ENCODE measurements at places on chromosomes 16 and 17. TPM values are rescaled to one million over a fixed set of nuclear protein-coding genes. Genes with fewer than 3 reads are reported as not detected.
A peak's percentile ranks its signal among the peaks of the same experiment; 100 is the strongest.

Gene KRTAP3-1
- not detected for total RNA-seq

Gene RMI2
- total RNA-seq: 26.2 TPM

Gene ITGA2B
- 0.14 TPM for total RNA-seq

Gene HES7
- not detected for total RNA-seq

Gene CYGB
- 49.9 TPM for total RNA-seq

Gene HSD17B2
- total RNA-seq: 0.72 TPM

Gene NPTX1
- total RNA-seq: not detected

Gene SOX8
- total RNA-seq: not detected

Gene C16orf89
- not detected for total RNA-seq

- no peak for DNase-seq
These were observed 125.0 kb upstream of the RPL38 start for GRCh38 chr17:74078363-74078941.

GRCh38 chr17:72077326-72077960 lies 43.4 kb upstream of the SOX9 start:
- no peak for DNase-seq

- DNase-seq: no peak
These were observed 77.3 kb downstream of the RPTOR start for GRCh38 chr17:80621997-80622357.

DNA sequence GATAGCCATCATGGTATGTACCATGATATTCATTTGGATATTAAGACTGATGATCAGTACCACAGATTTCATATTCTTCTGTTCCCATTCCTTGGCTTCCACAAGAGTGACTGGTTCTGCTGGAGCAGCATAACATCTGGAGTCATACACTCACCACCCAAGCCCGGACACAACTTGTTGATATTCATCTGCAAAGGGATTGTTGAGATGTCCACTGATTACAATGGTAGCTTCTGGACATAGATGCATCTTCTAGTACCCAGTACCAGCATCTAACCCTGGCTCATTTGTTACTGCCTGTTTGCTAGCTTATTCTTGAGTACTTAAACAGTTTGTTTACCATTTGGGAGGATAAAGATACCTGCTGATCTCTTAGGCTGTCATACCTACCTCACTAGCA lies 235.7 kb upstream of the AXIN2 start:
- DNase-seq: no peak

DNA sequence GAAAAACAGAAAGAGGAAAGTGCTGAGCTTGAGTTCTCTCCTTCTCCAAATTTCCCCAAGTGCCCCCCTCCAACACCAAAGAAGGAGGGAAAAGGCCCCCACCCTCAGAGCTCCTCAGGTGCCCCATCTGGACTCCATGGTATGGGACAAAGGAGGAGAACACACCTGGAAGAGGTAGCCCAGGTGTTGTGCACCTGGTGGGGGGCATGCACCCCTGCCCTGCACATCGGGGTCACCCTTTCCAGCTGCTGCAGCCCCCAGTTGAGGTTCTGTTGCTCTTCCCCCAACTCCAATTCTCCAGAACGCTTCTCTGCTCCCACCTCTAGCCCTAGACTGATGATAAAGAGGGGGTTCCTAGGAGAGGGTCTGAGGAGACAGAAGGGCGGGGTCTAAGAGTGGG lies 3.0 kb upstream of the COL1A1 start:
- DNase-seq: no peak

DNA sequence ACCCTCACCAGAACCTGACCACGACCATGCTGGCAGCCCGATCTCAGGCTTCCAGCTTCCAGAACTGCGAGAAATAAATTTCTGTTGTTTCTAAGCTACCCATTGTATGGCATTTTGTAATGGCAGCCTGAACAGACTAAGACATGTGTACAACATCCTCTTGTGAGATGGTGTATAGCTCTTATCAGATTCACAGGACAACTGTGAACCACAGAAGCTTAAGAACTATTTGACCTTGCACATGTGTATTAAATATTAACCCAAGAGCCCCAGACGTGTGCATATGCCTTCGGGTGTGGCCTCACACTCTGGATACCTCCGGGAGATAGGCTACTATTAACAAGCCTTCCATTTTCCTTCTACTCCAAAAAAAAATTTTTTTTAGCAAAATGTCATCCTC lies 248.9 kb downstream of the SLC39A11 start:
- no peak for DNase-seq

GRCh38 chr16:66695471-66695934 lies 1.0 kb downstream of the CMTM4 start:
- no peak for DNase-seq

DNA sequence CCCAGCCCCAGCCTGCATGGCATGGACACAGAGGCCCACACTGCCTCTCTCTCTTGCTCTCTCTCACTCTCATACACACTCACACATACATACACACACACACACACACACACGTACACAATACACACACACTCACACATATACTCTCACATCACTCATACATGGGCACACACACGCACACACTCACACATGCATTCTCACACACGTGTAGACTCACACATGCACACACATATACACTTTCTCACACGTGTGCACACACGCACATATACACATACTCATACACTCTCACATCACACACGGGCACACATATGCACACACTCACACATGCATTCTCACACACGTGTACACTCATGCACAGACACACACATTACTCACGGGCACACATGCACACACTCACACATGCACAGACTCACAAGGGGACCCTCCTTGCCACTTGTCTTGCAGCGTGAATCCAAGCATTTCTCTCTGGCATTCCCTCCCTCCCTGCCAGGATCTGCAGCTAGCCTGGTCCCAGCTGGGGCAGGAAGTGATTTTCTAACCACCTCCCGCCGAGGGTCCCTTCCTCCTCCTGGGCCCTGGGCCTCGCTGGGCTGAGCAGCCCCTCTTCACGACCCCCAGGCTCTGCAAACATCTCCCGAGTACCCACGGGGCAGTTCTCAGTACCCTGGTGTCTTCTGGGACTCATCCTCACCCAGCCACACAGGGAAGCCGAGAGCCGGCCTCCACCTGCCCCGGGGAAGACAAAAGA lies 37.5 kb downstream of the IL21R start:
- DNase-seq: no peak

GRCh38 chr17:34370997-34371395 lies 8.0 kb upstream of the CCL1 start:
- no peak for DNase-seq

GRCh38 chr17:60724647-60725046 lies 47.0 kb downstream of the BCAS3 start:
- DNase-seq: no peak

GRCh38 chr16:26078716-26079355 lies 387.1 kb downstream of the HS3ST4 start:
- DNase-seq: no peak

DNA sequence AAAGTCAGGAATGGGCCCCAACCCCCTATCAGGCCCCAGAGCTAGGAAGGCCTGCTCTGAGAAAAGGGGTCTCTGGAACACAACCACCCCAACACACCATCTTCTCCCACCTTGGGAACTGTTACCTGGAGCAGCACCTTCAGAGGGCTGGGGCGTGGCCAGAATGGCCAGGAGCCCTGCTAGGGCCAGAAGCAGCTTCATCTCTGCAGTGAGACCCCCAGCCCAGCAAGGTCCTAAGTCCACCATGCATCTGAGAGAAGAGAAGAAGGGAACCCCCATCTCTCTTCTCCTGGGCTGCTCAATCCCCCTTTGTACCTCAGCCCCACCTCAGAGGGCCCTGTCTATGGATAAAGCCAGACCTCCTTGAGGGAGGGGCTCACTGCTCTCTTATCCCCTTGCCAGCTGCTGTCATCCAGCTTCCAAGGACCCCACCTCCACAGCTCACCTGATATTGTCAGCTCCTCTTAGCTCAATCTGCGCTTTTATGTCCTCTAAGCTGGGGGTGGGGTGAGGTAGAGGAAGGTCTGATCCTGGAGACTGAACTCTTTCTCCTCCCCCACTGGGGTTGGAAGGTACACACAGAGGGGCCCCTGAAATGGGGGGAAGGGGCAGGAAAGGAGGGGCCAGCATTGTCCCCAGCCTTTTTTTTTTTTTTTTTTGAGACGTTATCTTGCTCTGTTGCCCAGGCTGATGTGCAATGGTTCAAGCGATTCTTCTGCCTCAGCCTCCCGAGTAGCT lies at the start of gene MPO:
Gene MPO, minus strand, starts transcription at position 456 of the 738 bp plus-strand sequence. Its CDS starts 177 bp downstream, at position 279.
- no peak for DNase-seq

- DNase-seq: no peak
These were observed 26.9 kb upstream of the ALDH3A2 start for GRCh38 chr17:19621697-19622096.

DNA sequence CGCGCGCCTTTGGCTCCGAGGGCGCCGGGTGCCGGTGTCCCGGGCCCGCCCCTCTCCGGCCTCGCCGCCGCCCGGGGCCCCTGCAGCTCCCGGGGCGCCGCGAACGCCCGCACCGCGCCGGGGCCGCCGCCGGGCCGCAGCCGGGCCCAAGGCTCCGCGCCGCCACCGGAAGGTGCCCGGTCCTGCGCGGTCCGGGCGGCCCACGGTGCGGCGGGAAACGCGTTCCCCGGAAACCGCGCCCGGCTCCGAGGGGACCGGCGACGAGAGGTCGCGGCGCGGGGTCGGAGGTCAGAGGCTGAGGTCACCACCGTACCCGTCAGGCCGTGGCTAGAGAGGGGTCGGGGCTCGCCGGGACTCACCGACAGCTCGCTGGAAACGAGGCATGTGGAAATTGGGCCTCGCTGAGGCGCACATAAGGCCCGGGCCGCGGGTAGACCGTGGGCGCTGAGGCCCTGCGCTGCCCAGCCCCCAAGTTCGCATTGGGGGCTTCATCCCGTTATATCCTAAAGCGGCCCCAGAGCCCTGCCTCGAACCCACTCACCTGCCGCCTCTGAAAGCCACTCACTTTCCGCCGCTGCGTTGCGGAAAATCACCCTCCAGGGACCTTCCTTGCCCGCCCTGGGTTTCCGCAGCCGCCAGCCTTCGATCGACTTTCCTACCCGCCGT lies at the start of gene DUS1L:
Gene DUS1L, minus strand, starts transcription at position 167 of the 666 bp plus-strand sequence. CDS start 745 bp downstream, outside the sequence.
- DNase-seq: no peak

- DNase-seq: no peak
These were observed 21.2 kb upstream of the ENGASE start for GRCh38 chr17:79053251-79053925.

GRCh38 chr17:49880291-49881053 lies 32.6 kb upstream of the TAC4 start:
- DNase-seq: no peak

DNA sequence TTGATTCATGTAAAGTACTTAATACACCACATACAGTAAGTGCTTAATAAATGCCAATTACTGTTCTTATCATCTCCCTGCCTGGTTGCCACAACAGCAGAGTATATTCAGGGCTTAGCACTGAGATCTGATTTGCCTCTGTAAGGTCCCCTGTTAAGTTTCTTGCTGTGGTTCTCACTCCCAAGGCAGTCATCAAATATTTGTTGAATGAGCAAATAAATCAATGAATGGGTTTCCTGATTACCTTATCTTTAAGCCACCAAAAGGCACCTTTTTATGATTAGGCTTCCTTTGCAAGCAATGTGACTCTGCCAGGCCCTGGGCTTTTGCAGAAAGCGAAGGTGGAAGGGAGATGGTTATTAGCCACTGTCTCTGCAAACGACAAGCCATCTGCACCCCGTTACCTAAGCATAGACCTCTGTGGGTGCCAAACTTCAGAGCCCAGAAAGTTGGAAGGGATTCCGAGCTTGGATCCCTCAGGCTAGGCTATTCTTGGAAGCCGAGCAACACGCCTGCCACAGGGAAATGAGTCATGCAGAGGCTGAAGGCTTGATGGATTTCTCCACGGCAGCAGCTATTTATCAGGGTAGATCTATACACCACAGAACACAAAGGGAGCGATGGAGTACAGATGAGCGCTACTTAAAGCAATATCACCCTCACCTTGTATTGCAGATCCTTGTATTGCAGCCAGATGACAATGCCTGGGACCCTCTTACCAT lies 102.0 kb downstream of the GRIN2A start:
- no peak for DNase-seq

- no peak for DNase-seq
These were observed 3.8 kb downstream of the SMARCD2 start for GRCh38 chr17:63838631-63839171.

GRCh38 chr16:22784690-22785214 lies 29.2 kb upstream of the HS3ST2 start:
- no peak for DNase-seq

GRCh38 chr16:27232061-27232900 lies 29.0 kb downstream of the KDM8 start:
- DNase-seq: no peak

DNA sequence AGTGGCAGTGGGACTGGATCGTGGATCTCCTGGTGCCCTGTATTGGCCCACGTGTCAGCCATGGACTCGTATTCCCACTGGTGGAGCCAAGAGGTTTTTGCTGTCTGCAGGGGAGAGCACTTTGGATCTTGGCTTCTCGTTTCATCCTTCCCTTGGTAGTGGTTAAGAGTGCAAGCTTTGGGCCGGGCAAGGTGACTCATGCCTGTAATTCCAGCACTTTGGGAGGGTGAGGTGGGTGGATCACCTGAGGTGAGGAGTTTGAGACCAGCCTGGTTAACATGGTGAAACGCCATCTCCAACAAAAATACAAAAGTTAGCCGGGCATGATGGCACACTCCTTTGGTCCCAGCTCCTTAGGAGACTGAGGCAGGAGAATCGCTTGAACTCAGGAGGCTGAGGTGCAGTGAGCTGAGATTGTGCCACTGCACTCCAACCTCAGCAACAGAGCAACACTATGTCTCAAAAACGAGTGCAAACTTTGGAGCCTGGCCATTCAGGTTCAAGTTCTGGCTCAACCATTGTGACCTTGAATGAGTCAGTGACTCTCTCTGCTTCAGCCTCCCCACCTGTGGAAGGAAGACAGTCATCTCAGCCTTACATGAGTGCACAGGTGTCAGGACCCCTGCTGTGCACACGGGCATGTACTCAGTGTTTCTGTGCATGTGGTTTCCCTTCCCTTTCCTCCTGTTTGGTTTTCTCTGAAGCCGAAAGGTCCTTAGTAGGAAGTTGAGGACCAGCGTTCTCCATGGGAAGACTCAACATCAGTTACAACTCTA lies 57.4 kb downstream of the PLCG2 start:
- peak; percentile 2 for DNase-seq

DNA sequence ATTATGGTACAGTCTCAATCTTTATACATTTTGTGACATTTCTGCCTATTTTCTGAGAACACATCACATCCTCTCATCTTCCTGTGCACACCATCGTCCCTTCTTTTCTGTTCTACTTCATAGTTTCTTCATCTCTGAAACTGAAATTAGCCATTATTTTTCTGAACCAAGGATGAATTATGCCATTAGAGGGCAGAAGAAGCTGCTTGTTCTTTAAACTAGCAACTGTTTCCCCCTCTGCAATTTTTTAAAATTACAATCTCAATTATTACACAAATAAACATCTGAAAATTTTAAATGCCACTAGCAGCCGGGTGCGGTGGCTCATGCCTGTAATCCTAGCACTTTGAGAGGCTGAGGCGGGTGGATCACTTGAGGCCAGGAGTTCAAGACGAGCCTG lies 41.3 kb downstream of the RBBP6 start:
- DNase-seq: no peak

Measured in epithelial cell of proximal tubule (primary cell).